GM13976 (cell line): ENCODE measurements at places on chromosomes 4 and X.

- DNase-seq: no peak
Measured at GRCh38 chr4:156497486-156497885, 474.1 kb downstream of the PDGFC start.

DNA sequence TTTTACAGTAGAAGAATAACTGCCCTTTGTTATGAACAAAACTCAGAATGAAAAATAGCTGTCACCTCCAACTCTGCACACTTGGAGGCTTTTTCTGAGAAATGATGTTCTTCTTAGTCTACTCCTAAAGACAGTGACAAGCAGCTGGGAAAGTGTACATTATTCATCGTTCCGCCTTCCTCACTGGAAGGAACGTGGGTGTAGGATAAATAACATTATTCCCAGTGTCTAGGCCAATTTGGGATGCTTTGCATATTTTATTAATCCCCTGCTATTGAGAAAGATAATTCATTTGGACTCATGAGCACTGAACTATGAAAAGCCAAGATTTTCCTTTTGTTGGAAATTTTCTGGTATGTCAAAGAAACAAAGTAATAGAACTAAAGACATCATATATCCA is 87.8 kb downstream of the VCX2 start:
- no peak for DNase-seq

DNA sequence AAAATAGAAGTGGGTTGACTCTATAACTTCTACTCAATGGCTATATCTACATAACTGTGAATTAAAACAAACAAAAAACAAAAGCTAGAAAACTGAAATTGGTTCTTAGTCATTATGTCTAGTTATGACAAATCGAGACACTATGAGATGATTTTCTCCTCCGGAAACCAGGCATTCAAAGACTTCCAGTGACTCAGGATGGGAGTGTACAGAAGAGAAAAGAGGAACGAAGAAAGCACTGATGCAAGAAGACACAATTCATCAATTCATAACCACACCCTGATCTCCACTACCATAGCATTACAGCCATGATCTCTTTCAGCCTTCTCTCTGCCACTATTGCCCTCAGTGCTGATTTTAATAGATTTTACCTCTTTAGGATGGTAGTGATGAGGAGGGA is 253.6 kb downstream of the CBLL2 start:
- peak; percentile 24 for DNase-seq

- no peak for DNase-seq
Measured at GRCh38 chr4:39942507-39942906, 35.2 kb downstream of the PDS5A start.

DNA sequence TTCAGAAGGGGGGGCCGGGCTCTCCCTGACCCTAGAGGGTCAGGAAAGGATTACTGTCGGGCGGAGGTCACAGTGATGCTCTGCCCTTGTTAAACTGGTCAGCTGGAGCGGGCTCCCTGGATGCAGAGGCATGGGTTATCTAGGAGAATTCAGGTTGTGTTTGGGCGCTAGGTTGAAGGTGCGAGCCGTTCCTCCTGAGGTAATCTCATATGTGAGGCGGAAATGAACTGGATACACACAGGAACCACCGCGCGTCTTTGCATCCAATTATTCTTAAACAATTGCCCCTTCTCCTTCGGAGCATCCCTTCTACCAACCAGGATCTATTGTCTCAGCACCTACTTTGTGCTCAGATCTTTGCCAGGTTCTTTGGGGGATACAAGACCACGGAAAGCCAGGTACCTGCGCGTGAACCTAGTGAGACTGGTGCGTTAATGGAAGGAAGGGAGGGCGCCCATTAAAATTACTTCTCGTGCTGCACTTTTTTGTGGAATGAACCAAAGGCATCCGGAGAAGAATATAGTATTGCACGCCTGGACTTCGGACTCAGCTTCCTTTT is 28.4 kb downstream of the HAND2 start:
- DNase-seq: no peak

GRCh38 chr4:119581190-119581873 is 47.3 kb downstream of the PDE5A start:
- DNase-seq: no peak

- DNase-seq: no peak
Measured at GRCh38 chr4:24044610-24045589, 155.1 kb upstream of the PPARGC1A start.

GRCh38 chr4:136575146-136575545 is 957.1 kb downstream of the PCDH18 start:
- DNase-seq: no peak

GRCh38 chrX:115362334-115363095 is 73.0 kb downstream of the LUZP4 start:
- DNase-seq: no peak

DNA sequence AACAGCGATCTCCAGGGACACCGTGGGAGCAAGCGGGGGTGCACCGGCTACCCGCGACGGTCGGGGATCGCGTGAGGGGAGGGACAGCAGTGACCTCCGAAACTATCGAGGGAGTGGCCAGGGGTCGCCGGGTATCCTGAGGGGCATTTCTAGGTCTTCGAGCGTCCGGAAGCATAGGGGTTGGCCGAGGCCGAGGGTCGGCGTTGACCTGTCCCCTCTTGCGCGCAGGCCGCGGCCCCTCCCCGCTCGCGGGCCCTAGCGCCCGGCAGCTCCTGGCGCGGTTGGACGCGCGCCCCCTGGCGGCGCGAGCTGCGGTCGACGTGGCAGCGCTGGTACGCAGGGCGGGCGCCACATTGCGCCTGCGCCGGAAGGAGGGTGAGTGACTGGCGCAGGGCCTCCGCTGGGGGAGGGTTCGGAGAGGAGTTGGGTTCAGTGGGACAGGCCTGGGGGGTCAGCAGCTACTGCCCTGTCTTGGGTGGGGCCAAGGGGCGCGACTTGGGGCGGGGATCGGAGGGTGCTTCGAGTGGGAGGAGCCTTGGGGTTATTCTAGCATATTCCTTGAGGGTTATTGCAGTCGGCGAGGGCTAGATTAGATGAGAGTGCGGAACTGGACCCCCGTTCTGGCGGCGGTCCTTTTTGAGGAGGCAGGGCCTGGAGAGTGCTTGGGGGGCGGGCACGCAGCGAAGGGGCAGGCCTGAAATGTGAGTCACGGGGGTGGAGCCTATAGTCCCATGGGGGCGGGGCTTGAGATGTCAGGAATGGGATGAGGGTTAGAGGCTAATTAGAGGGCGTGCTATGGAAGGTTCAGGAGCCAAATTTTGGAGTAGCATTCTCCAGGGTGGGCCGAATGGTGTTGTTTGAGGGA is 1.2 kb downstream of the MAGIX start:
- DNase-seq: peak; percentile 84

- DNase-seq: no peak
Measured at GRCh38 chrX:115583496-115584004, 22.6 kb downstream of the PLS3 start.

GRCh38 chr4:184112006-184112550 is 105.6 kb downstream of the ENPP6 start:
- no peak for DNase-seq

GRCh38 chr4:69116645-69117321 is 20.5 kb downstream of the UGT2B7 start:
- DNase-seq: no peak

- DNase-seq: no peak
Measured at GRCh38 chrX:17459661-17460060, 84.7 kb downstream of the NHS start.

DNA sequence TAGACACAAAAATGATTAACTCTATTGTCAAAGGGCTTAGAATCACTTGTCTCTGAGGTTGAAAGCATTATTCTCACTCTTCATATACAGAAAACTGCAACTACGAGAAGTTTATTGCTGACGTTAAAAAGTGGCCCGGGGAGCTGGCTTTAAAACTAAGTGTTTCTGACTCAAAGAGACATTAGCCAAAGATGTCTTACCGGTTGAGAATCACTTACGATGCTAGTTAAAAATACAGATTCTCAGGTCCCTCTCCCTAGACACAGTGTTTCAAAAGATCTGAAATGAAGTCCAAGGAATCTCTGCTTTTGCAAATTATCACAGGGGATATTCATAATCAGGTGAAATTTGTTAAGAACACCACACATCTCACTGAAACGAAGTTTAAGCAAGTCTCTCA is 1.2 kb downstream of the GNPDA2 start:
- no peak for DNase-seq

- DNase-seq: no peak
Measured at GRCh38 chr4:683247-683897, 5.6 kb downstream of the SLC49A3 start.

- no peak for DNase-seq
Measured at GRCh38 chr4:139501527-139501926, 47.6 kb downstream of the RAB33B start.

GRCh38 chrX:149950681-149951080 is 12.4 kb upstream of the EOLA2 start:
- DNase-seq: peak; percentile 18

DNA sequence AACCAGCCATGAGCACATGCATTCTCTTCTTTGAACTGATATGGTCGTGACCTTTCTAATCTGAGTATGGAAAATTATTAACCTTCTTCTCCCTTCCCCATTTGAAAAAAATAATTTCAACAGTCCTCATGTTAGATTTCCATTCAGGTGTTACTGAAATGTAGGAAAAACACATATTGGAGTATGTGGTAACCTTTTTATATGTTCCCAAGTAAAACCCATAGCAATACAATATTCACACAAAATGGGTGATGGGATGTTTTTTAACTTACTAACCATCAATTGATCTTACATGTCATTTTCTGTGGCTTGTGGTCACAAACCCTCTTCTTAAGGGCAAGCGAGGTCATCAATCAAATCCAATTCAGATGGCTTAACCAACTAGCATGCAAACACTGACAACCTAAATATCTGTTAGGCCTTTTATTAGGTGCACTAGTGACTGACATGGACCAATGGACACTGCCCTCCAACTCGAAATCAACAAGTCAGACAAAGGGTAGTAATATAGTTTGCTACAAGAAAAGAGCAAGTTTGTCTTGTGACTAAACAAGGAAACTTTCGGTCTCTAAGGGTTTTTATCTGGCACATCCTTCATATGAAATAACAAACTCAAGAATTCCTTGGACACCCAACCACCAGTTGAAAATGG is 74.3 kb downstream of the CAMK2D start:
- no peak for DNase-seq

DNA sequence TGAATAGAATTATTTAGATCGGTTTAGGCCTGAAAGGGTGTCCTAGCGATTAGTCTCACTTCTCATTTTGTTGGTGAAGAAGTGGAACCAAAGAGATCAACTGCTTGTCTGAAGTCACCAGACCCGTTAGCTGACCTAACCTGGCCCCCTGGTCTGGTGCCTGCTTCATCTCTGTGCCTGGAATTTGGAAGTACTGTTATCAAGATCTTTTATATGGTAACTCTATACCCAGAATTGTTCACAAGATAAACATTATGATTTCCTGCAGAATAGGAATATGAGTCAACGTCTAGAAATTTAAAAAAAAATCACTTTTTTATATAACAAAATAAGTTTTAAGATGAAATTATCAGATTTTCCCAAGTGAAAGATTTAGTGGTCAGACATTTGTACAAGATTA is 37.2 kb downstream of the LRP2BP start:
- DNase-seq: no peak

GRCh38 chr4:99408346-99408745 is 26.8 kb downstream of the ADH7 start:
- DNase-seq: no peak

GRCh38 chrX:24357106-24357505 is 3.3 kb upstream of the SUPT20HL1 start:
- no peak for DNase-seq

DNA sequence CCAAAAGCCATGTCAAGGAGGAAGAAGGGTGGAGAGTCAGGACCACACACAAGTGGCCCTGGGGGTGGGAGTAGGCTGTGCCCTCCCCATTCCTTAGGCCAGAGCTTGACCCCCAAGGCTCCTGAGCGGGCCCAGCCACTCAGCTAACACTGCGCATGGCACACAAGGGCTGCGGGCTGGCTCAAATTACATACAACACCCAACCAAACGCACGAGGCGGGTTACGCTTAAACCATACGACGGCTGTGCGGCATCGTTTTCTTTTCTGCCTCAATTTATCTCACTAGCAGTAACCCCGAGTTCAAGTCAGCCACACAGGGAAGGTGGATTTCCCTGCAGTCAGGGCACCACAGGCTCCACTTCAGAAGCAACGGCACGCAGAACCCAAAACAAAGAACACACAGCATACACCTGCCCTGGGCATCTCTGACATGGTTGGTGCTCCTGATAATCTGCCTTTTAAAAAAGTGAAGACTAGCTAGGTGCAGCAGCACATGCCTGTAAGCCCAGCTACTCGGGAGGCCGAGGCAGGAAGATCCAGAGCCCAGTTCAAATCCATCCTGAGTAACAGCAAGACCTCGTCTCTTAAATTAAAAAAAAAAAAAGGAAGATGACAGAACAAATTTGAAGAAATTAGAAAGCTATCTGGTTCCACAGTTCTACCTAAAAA is 2.9 kb downstream of the GAK start:
- no peak for DNase-seq

DNA sequence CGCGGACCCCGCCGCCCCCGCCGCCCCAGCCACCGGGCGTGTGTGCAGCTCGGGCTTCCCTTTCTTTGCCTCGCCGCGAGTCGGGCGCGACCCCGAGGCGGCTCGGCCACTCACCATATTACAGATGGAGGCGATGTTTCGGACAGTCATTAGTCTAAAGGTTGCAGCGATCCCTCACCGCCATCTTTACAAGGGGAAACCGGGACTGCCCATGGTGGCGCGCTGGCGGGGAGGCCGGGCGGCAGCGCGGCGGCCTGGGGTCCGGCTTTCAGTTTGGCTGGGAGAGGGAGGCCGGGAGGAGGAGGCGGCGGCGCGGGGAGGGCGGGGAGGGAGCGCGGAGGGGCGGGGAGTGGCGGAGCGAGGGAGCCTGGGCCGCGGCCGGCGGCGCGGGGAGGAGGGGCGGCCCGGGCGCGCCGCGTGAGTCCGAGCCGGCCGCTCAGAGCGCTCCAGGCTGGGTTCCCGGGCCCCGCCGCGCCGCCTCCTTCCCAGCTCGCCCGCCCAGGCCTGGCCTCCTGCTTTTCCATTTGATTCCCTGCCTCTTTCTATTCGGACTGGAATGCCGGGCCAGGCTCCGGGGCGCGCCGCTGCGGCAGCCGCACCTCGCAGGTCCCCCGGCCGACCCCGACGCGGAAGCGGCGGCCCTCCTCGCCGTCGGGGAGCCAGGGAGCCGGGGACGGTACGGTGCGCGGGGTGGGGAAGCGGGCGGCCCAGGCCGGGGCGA is at the start of gene USP46:
TSS of gene USP46 (minus strand) at position 301 of the 721 bp plus-strand sequence. CDS start at position 150, 151 bp downstream.
- peak; percentile 93 for DNase-seq

DNA sequence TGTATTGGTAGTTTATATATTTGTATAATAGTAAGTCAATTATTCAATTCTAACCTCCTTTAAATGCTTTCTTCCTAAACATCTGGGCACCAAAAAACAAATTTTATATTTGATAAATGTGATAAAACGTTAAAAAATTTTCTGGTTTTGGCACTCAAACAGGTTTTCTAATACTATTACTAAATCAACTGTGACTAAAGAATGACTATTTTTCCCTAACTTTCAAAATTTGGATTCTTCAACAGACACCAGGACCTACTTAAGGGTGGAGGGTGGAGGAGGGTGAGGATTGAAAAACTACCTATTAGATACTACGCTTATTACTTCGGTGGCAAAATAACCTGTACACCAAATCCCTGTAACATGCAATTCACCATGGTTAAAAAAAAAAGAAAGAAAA is 555.5 kb downstream of the IL15 start:
- DNase-seq: no peak
